ENCODE measurements at places on chromosomes 7 and 10.

- DNase-seq, result no peak
Observed at GRCh38 chr10:8365935-8366911, 311.7 kb downstream of the GATA3 start.

GRCh38 chr10:317271-317769 lies 182.1 kb downstream of the ZMYND11 start:
- DNase-seq, result no peak

- no peak for DNase-seq
Observed at GRCh38 chr7:117472335-117472734, 7.5 kb upstream of the CFTR start.

DNA sequence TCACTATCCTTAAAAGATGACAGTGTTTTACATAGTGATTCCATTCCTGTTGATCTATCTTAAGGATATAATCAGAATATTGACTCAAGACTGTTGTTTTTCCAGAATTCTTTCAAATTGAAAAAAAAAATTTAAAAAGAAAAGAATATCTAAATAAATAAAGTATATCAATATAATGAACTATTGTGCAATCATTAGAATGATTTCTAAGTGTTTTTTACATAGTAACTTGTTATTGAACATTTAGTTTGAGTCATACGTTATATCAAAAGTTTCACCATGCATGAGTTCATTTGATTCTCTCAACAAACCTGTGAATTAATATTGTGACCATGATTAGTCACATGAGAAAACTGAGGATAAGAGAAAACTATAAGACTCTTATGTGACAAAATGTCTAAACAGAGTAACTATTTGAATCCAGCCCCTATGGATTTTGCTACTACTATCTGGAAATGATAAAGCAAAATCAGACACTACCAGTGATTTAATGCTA lies 46.1 kb downstream of the KLF6 start:
- DNase-seq, result no peak

DNA sequence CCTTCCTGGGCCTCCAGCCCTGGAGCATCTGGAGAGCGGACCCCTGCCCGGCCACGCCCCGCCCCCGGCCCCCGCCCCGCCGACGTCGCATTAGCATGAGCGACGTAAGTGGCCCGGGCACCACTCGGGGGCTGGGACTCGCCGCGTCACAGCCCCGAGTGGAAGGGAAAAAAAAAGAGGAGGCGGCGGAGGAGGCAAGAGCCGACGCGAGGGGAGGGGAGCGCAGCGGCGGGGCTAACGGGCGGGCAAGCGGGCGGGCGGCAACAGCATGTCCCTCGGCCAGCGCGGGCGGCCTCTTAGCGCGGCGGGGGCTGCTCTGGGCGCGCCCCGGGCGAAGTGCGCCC lies at the start of gene SLC18A3:
TSS of gene SLC18A3 (plus strand) at position 197 of the 344 bp plus-strand sequence. CDS start 431 bp downstream, outside the sequence.
- DNase-seq, result no peak

DNA sequence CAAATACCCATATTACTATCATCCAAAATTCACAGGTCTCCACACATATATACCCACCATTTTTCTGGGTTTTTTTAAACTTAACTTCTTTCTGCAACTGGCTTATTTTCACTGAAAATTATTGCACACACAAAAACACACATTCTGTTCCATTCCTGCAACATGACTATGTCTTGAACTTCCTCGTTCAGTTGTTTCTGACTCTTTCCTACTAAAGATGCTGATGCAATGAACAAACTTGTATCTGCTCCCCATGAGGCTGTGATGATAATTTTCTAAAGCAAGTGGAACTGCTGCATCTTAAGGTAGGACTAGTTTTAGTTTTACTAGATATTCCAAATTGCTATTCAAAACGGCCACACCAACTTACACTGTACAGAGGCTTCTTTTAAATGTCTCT lies 77.7 kb downstream of the OSBPL3 start:
- no peak for DNase-seq

DNA sequence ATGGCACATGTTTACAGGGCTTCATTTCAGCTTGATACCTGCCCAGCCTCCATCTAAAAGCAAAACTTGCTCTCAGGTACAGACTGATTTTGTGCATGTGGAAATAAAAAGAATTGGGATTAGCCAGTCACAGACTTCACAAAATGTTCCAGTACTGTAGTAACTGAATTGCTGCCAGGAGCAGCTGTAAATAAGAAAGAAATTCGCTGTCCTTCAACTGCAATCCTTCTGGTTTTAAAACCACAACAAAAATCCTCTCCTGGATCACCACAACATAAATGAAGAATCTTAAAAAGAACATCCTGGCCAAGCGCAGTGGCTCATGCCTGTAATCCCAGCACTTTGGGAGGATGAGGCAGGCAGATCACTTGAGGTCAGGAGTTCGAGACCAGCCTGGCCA lies 3.9 kb upstream of the MIOS start:
- DNase-seq, result no peak

DNA sequence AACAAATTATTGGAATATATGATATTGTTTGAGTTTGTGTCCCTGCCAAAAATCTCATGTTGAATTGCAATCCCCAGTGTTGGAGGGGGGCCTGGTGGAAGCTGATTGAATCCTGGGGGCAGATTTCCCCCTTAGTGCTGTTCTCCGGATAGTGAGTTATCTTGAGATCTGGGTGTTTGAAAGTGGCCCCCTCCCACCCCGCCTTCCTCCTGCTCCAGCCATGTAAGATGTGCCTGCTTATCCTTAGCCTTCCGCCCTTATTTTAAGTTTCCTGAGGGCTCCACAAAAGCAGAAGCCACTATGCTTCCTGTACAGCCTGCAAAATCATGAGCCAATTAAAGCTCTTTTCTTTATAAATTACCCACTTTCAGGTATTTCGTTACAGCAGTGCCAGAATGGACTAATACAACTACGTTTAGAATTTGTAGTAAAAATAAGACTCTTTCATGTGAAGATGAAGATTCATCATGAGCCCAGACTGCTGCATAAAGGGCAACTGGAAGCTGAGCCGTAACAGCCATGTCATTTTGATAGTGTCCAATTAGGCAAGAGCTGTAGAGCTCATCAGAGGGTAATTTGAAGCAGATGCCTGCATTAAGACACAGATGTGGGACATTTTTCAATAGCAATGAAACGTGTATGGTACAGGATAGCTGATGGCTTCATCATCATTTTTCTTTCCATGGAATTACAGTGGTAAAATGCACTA lies 1007.2 kb downstream of the REEP3 start:
- DNase-seq, result no peak

- no peak for DNase-seq
Observed at GRCh38 chr10:105010411-105011121, 369.5 kb downstream of the SORCS3 start.

- no peak for DNase-seq
Observed at GRCh38 chr7:28956608-28957063, 1.5 kb downstream of the TRIL start.

DNA sequence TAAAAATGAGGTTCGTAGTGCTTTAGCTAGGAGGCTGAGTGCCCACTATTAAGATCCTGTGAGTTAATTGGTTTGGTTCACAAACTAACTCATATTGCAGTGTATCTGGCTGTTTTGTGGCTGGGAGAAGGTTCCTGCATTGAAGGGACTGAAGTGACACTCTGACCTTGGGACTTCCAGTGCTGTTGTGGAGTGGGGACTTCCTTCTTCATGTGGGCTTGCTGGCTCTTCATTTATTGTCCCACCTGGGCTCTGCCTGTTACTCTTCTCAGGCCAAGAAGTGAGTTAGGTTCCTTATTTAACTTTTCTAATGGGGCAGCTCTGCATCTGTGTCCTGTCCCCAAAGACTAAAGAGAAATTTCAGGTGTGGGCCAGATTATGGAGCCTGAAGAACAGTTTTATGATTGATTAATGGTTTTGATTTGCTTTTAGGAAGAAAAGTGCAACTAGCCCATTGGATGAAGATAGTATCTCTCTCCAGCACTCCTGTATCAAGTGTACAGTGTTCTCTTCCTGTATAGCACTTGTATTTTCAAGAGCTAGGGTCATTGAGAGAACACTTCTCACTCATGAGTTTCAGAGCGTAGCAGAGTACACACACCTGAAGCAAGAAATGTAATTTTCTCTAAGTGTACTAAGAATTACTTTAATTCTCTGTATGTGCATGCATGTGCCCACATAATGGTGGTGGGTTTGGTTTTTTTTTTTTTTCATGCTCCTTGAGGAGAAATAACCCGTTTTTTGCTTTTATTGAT lies 54.8 kb downstream of the AUTS2 start:
- no peak for DNase-seq

All from activated CD8-positive, alpha-beta memory T cell treated with anti-CD3 and anti-CD28 coated beads for 4 hours (primary cell).